ENCODE measurements at places on chromosomes 12 and 14.
A peak's percentile ranks its signal among the peaks of the same experiment; 100 is the strongest.

DNA sequence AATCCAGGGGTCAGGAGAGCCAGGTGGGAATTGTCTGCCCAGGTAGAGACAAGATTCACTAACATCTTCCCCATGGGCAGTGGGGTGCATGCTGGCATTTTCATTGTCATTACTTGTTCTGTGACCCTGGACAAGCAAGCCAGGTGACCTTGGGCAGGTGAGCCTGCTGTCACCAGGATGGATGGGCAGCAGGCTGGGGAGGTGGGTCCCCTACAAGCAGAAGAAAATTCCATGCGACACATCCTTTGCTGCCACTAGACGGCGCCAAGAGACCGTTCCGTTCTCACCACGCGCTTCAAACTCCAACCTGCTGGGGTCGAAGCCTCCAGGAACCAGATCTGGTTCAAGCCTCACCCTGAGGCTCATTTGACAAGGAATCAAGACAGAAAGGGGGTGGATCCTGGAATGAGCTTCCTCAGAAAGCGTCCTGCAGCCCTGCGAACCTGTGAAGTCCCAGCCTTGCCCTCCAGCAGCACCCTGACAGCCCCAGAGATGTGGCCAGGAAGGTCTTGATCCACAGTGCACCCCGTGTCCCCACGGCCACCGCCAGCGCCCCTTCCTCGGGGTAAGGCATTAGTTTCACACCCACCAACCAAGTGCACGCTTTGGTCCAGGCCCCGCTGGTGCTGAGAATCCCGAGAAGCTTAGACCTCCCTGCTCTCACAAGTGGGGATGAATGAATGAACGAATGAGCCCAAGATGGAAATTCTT lies 3.2 kb upstream of the DYNC1H1 start:
- peak; percentile 78 for DNase-seq

- DNase-seq: no peak
These were observed 20.5 kb downstream of the UBC start for GRCh38 chr12:124893792-124894516.

GRCh38 chr14:105326568-105326867 lies 12.0 kb downstream of the PACS2 start:
- no peak for DNase-seq

- no peak for DNase-seq
These were observed 226.1 kb upstream of the RTL1 start for GRCh38 chr14:101129521-101130167.

- no peak for DNase-seq
These were observed 99.6 kb downstream of the SLC38A6 start for GRCh38 chr14:61080591-61081010.

GRCh38 chr14:104706733-104707607 lies 17.1 kb upstream of the ADSS1 start:
- DNase-seq: no peak

- peak; percentile 55 for DNase-seq
These were observed 185.6 kb upstream of the C14orf180 start for GRCh38 chr14:104393898-104394381.

- DNase-seq: no peak
These were observed 58.6 kb upstream of the BCL11B start for GRCh38 chr14:99330316-99331240.

DNA sequence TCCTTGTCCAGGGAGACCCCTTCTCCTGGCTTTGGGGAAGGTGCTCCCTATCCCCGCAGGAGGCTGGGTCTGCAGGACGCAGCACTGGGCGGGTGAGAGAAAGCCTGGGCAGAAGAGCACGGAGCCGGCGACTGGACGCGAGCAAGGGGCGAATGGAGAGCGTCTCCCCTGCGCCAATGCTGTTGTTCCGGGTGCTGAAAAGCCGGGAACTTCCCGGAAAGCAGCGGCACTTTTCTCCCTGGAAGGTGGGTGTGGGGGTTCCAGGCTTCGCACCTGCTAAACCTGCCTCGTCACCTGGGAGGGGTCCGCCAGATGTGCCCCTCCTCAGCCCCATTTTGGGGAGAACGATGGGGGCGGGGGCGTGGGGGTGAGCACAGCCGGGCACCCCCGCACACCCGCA lies 417.1 kb upstream of the TMTC1 start:
- DNase-seq: no peak

DNA sequence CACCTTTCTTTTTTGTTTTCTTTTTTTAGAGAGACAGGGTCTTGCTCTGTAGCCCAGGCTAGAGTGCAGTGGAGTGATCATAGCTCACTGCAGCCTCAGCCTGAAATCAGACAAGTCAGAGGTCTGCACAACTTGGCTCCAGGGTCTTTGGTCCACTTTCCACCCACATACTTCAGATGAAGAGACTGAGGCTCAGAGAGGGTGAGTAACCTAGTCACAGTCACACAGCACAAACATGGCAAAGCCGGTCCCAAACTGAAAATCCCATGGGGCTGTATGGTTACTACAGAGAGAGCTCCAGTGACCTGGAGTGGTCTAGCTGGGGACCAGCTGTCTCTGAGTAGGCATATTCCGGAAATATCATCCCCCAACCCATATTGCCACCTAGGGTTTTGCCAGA lies 19.2 kb downstream of the LHX5 start:
- no peak for DNase-seq

- no peak for DNase-seq
These were observed 174.5 kb downstream of the KTN1 start for GRCh38 chr14:55754471-55754870.

DNA sequence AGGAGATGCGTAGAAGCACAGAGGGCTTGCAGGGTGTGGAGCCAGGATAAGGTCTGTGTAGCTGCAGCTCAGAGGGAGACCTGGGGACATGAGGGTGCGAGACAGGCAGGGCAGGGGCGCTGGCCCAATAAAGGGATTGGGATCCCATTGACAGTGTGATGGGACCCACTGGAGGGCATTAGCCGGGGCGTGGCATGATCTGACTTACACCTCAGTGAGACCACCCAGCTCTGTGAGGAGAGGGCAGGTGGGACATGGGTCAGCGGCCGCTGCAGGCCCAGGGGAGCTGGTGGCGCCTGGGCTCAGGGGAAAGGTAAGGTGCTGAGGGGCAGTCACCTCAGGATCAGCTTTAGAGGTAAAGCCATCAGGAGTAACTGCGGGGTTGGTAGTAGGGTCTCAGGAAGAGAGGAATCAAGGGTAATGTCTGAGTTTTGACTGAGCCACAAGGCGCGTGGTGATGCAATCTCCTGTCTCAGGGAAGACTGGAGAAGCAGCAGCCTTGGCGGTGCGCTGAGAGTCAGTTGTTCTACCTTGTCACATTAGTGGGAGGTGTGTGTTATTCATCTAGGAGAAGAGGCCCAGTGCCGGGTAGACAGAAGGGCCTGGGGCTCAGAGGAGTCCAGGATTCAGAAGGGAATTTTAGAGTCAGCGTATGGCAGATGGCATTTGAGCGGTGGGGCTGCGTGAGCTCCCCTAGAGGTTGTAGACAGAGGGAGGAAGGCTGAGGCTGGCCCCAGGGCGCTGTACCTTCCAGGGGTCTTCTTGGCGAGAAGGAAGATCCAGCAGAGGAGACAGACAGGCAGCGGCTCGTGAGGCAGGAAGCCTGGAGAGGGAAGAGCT lies 30.8 kb upstream of the BDKRB2 start:
- no peak for DNase-seq

- DNase-seq: peak; percentile 7
These were observed 27.3 kb upstream of the OSBPL8 start for GRCh38 chr12:76586764-76587395.

GRCh38 chr12:28060871-28061270 lies 88.3 kb upstream of the PTHLH start:
- no peak for DNase-seq

DNA sequence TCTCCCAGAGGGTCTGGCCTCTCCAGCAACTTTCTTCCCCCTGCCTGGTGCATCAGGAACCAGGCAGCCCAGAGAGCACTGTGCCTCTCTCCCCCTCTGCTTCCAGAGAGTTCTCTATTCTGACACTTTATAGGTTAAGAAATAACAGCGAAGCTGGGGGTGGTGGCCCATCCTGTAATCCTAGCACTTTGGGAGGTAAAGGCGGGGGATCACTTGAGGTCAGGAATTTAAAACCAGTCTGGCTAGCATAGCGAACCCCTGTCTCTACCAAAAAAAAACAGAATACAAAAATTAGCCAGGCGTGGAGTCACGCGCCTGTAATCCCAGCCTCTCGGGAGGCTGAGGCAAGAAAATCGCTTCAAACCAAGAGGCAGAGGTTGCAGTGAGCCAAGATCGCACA lies 58.3 kb downstream of the ESRRB start:
- no peak for DNase-seq

DNA sequence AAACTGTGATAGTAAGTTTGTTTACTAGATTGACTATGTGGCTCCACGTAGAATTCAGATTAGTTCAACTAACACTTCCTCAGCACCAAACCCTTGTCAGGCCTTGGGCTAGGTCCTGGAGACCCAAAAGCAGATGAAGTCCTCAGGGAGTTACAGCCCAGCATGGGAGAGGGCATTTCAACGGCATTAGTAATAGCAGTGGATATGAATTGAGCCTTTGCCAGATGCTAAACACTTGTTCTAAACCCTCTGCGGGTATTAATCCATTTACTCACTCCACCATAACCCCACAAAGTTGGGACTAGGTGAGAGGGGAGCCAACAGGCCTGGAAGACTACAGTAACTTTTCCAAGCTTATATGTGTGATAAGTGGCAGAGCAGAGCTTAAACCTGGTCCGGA lies 714.6 kb downstream of the DIO2 start:
- no peak for DNase-seq

- DNase-seq: no peak
These were observed 304.1 kb downstream of the SYT1 start for GRCh38 chr12:79168687-79169086.

DNA sequence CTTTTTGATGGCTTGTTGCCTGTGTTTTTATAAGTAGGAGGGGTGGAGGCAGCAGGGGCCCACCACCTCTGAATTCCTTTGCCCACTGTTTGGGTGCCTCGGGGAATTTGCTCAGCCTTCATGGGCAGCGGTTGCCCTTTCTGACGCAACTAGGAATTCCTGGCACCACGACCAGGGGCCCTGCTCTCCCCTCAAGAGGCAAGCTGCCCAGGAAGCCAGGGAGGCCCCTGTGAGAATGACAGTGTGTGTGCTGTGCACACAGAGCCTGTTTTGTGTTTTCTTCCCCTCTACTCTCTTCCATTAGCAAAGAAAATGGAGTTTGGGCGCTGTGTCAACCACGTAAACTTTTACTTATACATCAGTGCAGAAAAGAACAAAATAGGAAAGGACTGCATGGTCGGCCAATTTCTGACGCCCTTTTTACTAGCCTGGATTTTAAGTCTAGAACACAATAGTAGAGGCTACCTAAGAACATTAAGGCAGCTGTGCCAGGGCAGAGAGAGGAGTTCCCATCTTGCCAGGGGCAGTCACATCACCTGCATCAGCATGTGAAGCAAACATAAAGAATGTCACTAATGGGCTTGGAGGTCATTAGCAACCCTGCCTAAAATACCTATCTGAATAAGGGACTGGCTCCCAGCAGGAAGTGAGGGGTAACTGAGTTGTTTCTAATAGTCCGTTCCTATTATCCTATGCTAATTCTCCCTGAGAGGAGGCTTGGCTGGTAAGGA lies 17.9 kb upstream of the PTGR2 start:
- no peak for DNase-seq

GRCh38 chr12:108356835-108357806 lies 18.0 kb upstream of the CMKLR1 start:
- no peak for DNase-seq

DNA sequence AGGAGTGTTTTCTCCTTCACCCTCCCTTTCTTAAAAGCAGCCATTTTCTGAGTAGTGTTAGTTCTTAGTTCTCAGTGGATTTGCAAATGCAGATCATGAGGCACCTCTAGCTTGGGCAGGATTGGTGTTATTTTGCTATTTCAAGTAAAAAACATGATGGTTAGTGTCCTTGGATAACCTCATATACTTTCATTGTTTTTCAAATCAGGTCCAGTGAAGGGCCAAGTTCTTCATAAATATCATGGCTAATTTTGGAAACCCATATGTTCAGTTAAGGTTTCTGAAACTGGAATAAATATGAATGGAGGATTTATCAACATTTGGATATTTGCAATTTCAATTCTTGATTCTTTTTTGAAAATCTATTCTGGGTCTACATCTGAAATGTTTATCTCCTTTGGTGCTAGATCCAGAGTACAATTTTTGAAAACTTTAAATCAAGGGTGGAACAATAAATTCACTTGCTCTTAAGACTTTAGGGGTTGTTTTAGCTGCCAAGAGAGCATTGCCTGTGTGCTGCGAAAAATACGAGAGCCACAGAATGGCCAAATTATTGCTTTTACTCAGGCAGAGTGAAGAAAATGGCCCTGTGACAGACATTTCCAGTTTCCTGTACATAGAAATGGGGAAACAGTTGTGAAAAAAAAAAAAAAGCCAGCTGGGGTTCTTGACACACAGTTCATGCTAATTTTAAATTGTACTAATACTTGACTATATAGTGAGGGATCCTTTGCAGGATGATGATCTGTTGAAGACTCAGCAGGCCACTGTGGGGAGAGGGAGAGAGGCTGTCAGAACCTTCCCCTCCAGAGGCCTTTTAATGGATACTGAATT lies 104.6 kb downstream of the BICD1 start:
- DNase-seq: no peak

GRCh38 chr14:92973261-92973797 lies 50.4 kb downstream of the CHGA start:
- no peak for DNase-seq

DNA sequence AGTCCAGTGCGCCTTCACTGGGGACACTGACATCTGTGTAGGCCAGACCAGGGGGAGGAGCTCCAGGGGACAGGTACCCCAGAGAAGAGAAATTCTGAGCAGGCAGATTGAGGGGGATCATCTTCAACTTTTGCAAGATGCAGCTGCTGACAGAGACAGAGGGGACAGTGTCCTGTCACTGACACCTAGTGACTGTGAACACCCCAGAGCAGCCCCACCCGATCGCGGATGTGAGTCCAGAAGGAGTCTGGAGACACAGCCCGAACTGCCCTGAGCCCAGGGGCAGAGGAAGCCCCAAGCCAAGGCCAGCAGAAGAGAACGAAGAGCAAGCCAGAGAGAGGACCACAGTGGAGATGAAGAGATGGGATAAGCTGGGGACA lies 21.7 kb upstream of the LRTM2 start:
- DNase-seq: no peak

DNA sequence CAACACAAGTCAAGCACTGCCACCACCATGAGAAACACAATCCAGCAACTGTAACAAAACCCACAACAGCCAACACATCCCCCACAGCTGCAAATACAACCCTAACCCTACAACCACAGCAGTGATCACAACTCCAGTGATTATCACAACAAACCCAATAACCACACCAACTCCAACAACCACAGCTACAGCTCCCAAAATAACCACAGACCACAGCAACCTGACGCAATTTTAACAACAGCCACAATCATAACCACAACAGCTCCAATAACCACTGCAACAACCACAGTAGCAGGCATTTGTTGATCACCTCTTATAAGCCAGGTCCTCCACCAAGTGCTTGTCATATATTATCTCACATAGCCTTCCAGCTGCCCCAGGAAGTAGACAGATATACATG lies 42.2 kb upstream of the FAM181A start:
- no peak for DNase-seq

All from GM19239 (cell line).